ENCODE measurements at places on chromosomes 2 and 18. TPM values are rescaled to one million over a fixed set of nuclear protein-coding genes. Genes with fewer than 3 reads are reported as not detected.

GRCh38 chr18:47557160-47557559 is 305.7 kb upstream of the SKOR2 start:
- H3K27me3 ChIP-seq: peaks cover 27% of the 10 kb centered on the region
- no peaks in the 10 kb centered on the region for H3K4me1 ChIP-seq
- no peak overlapping the region for H3K27ac ChIP-seq
- no peaks in the 10 kb centered on the region for H3K36me3 ChIP-seq
- DNase-seq: no peak

GRCh38 chr2:44934038-44934982 is 7.2 kb upstream of the SIX3 start:
- no peak for DNase-seq
- peaks cover 95% of the 10 kb centered on the region for H3K27me3 ChIP-seq
- no peaks in the 10 kb centered on the region for H3K36me3 ChIP-seq
- peak overlapping the region; percentile 14 for H3K4me3 ChIP-seq
- no peak overlapping the region for H3K27ac ChIP-seq
- peaks cover 62% of the 10 kb centered on the region for H3K4me1 ChIP-seq

- peaks cover 7% of the 10 kb centered on the region for H3K4me1 ChIP-seq
- H3K36me3 ChIP-seq: no peaks in the 10 kb centered on the region
- peak overlapping the region; percentile 93 for H3K4me3 ChIP-seq
These were observed 833 bp downstream of the EPB41L5 start for GRCh38 chr2:120013597-120014223.

- H3K36me3 ChIP-seq: peaks cover 26% of the 10 kb centered on the region
- DNase-seq: no peak
- H3K27me3 ChIP-seq: no peaks in the 10 kb centered on the region
- peaks cover 30% of the 10 kb centered on the region for H3K4me1 ChIP-seq
These were observed 58.1 kb downstream of the REV1 start for GRCh38 chr2:99431587-99432275.

DNA sequence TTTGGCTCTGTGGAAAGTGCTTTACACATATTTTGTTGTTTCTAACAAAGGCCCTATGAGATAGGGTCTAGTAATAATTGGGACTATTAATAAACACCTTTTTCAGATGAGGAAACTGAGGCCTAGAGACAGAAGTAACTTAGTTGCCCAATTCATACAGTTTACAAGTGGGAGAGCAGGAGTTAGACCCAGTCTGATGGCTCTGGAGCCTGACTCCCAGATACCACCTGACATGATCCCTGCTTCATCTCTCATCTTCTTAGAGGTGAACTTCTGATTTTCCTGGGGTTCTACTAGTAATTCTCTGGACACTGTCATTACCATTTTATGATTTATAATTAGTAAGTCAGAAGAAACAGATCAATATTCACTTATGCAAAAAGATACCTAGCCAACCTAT is 49.1 kb upstream of the OTX1 start:
- H3K4me3 ChIP-seq: no peak overlapping the region
- H3K4me1 ChIP-seq: no peaks in the 10 kb centered on the region
- H3K36me3 ChIP-seq: peaks cover 5% of the 10 kb centered on the region
- DNase-seq: no peak

DNA sequence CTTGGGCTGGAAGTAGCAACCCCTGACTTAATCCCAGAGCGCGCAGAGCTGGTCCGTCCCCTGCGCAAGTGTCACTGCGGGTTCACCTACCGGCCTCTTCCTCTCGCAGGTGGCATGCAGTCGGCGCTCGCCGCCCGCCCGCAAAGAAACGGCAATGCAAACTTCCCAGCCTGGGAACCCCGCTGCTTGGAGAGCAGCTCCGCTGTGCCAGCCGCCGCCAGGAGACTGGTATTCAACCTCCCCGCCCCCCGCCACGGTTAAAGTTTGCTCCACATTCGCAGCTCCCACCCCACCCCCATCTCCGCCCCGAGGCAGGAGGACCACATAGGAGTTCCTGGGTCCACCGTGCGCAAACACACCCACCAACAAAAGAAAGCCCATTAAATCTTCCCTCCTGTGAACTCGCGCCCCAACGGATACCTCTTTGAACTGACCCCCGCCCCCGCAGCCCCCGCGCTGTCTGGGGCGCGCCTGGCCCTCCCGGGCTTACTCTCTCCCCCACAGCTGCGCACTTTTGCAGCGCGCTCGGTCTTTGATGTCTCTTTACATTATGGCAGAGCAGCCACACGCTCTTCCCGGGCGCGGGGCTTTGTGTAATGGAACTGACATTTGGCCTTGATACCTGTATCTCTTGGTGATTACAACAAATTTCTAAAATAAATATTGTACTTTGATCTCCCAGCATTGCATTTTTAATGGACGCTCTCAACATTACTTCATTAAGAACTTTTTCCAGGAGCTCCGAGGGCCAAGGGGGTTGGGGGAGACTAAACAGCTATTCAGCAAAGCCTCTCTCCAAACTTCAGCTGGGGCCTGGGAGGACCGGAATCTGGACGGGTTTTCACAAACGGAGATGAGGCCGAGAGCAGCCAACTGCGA is 3.1 kb upstream of the SP5 start:
- H3K36me3 ChIP-seq: no peaks in the 10 kb centered on the region
- H3K4me3 ChIP-seq: no peak overlapping the region
- H3K4me1 ChIP-seq: peaks cover 44% of the 10 kb centered on the region
- DNase-seq: peak; percentile 91
- no peak overlapping the region for H3K27ac ChIP-seq
- peaks cover 11% of the 10 kb centered on the region for H3K27me3 ChIP-seq

AAMP gene
- total RNA-seq: 150 TPM

ABCG5 gene
- total RNA-seq: not detected

DNA sequence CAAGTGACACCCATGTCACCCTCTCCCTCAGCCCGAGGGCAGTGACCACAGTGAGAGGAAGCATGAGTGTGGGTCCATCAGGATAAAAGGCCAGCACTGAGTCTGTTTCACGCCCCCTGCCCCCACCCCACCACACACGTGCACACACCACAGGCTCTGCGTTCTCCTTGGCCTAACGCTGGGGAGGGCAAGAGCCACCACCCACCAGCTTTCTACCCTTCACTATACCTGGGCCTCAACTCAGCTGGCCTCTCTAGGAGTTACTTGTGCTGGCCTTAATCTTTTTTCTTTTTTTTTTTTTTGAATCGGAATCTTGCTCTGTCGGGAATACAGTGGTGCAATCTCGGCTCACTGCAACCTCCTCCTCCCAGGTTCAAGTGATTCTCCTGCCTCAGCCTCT is 140.5 kb downstream of the ZFP36L2 start:
- H3K36me3 ChIP-seq: no peaks in the 10 kb centered on the region
- peak overlapping the region; percentile 90 for H3K27ac ChIP-seq
- H3K27me3 ChIP-seq: no peaks in the 10 kb centered on the region

GRCh38 chr2:231926180-231926741 is at the start of gene NPPC:
Gene NPPC, minus strand, starts transcription at chr2:231926396. Its CDS starts 147 bp downstream, at chr2:231926249.
- H3K36me3 ChIP-seq: no peaks in the 10 kb centered on the region
- peaks cover 26% of the 10 kb centered on the region for H3K4me1 ChIP-seq
- no peak for DNase-seq

DNA sequence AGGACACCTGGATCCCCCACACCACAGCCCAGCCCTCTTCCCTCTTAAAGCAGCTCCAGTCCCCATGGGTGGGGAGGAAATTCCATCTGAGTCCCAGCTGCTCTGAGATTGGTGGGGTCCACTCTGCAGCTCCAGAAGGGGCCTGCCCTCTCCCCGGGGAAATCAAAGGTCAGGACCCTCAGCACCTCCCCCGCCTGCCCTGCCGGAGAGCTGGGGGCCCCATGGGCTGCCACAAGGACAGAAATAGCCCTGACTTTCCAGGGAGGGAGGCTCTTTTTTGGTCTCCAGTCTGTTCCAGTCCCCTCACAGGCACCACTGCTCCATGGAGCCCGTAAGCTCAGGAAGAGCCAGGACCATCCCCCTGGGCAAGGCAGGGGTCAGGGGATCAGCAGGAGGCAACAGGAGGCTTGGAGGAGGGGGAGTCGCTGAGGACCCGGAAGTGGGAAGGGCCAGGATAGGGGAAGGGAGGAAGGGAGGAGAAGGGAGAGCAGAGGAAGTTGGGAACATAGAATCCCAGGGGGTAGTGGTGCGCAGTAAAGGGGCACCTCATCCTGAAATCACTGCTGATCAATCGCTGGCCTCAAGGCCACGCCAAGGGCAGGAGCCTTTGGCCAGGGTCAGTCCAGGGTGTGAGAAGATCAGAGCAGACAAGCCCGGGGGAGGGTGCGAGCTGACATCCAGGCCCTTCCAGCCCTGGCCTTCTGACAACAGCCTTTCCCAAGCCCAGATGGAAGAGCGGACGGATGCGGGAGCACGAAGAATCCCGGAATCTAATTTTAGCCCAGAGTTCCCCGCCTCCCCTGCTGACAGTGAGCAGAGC is 7.6 kb downstream of the ADRA2B start:
- H3K27ac ChIP-seq: peak overlapping the region; percentile 57
- H3K4me1 ChIP-seq: peaks cover 23% of the 10 kb centered on the region
- H3K36me3 ChIP-seq: no peaks in the 10 kb centered on the region

CKAP2L gene
- not detected for total RNA-seq

CD8B2 gene
- 0.13 TPM for total RNA-seq

GRCh38 chr2:239259173-239259572 is 141.6 kb downstream of the HDAC4 start:
- DNase-seq: no peak
- no peaks in the 10 kb centered on the region for H3K36me3 ChIP-seq
- H3K4me1 ChIP-seq: peaks cover 87% of the 10 kb centered on the region
- H3K27me3 ChIP-seq: no peaks in the 10 kb centered on the region

DNA sequence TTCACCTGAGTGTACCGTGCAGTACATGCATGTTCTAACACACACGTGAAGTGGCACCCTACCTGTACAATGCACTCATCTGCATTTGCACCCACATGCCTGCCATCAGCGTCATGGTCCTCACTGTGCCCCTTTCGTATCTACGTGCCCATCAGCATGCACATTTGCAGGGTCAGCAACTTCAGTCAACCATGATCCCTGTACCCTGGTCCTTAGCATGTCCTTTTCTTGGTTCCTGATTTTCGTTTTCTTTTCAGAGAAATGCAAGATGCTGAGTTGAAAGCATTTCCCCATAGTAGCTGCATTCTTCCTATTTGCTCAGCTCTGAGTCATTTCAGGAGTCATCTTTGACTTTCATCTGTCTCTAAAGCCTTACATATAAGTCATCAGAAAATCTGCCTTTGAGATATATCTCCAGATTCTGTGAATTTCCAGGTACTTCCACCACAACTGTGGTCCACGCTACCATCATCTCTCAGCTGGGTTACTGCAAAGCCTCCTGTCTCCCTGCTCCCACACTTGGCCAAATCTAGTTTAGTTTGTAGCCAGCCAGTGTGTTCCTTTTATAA is 14.7 kb upstream of the PUM2 start:
- H3K4me1 ChIP-seq: peaks cover 6% of the 10 kb centered on the region
- no peaks in the 10 kb centered on the region for H3K36me3 ChIP-seq
- DNase-seq: no peak
- no peak overlapping the region for H3K4me3 ChIP-seq
- H3K27me3 ChIP-seq: no peaks in the 10 kb centered on the region
- no peak overlapping the region for H3K27ac ChIP-seq

SLC25A12 gene
- 52.2 TPM for total RNA-seq

DNA sequence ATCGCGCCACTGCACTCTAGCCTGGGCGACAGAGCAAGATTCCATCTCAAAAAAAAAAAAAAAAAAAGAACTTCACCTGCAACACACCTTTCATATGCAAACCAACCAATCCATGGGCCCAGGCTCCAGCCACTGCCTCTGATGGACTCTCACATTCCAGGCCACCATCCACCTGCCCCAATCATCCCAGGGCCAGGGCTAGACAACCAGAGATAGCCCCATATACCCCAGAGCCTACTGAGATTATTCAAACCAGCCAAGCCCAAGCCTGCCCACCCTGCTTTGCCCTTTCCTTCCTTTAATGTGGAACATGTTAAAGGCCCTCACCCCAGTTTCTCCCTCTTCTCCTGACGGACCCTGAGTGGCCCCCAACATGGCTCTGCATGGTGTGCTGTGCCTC is 57.0 kb downstream of the MRPL35 start:
- no peak for DNase-seq
- H3K27me3 ChIP-seq: no peaks in the 10 kb centered on the region
- H3K4me3 ChIP-seq: no peak overlapping the region
- H3K4me1 ChIP-seq: peaks cover 37% of the 10 kb centered on the region
- H3K27ac ChIP-seq: peak overlapping the region; percentile 90
- H3K36me3 ChIP-seq: no peaks in the 10 kb centered on the region

ERBB4 gene
- 0.17 TPM for total RNA-seq

BOLL gene
- total RNA-seq: not detected

GRCh38 chr2:9547262-9547991 is 8.2 kb downstream of the ADAM17 start:
- H3K4me1 ChIP-seq: peaks cover 50% of the 10 kb centered on the region
- H3K27me3 ChIP-seq: no peaks in the 10 kb centered on the region
- no peak for DNase-seq

DNA sequence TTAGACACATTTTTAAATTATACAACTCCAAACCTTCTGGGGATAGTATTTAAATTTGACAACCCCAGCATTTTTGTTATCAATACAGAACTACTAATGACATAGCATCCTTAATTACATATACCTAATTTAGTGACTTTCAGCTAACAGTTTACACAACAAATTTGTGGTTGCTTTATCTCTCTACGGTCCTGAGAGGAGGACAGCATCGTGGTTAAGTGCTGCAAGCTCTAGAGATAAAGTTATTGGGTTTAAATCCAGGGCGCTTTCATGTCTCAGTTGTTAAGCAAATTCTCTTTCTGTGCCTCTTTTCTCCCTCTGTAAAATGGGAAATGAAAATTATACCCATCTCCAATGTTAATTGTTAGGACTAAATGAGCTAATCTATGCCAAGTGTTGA is 129.3 kb downstream of the METTL4 start:
- no peaks in the 10 kb centered on the region for H3K36me3 ChIP-seq
- no peak overlapping the region for H3K27ac ChIP-seq
- H3K4me1 ChIP-seq: no peaks in the 10 kb centered on the region
- H3K4me3 ChIP-seq: no peak overlapping the region
- no peaks in the 10 kb centered on the region for H3K27me3 ChIP-seq
- DNase-seq: no peak

DNA sequence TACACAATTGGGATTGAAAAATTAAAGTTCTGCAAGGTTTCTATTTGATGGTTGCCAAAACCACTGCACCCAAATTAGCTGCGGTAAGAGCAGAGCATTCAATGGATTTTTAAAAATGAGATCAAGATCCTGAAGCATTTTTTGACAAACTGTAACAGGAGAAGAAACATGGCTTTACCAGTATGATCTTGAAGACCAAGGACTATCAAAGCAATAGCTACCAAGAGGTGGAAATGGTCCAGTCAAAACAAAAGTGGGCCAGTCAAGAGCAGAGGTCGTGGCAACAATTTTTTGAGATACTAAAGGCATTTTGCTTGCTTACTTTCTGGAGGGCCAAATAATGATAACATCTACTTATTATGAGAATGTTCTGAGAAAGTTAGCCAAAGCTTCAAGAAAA is 186.8 kb downstream of the RDH14 start:
- H3K27ac ChIP-seq: no peak overlapping the region
- H3K4me3 ChIP-seq: no peak overlapping the region
- DNase-seq: no peak
- H3K4me1 ChIP-seq: no peaks in the 10 kb centered on the region

DNA sequence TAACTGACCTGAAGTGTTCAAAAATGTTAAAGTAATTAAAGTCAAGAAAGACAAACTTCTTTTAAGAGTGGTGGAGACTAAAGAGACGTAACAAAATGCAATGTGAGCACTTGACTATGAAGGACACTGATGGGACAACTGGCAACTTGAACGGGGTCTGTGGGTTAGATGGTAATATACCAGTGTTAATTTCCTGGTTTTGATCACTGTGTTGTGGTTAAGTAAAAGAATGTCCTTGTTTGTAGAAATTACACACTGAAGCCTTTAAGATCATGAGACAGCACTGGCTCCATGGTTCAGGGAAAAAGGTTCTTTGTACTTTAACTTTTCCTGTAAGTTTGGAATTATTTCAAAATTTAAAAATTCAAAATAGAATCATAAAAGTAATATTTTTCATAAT is 58.2 kb downstream of the REL start:
- H3K36me3 ChIP-seq: peaks cover 7% of the 10 kb centered on the region
- no peak overlapping the region for H3K27ac ChIP-seq
- H3K4me3 ChIP-seq: no peak overlapping the region
- DNase-seq: no peak

Measured in esophagus muscularis mucosa (tissue), 4 donors.